Natural killer cell (primary cell): ENCODE measurements at places on chromosomes 2 and 18.

DNA sequence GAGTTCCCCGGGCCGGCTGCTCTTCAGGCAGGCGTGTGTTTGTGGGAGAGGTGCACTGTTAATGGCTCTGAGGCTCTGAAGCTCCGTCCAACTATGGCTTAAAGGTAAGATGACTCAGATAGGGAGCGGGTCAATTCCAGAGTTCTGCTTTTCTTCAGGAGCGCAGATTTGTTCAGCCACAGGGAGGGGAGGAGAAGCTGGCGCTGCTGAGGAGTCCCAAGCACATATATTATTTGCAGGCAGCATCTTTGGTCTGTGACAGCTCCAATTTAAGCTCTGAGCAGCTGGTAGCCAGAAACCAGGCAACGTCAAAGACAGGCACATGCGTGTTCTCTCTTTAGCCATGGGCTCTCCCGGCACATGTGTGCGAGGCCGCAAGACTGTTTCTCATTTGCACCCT, 229.2 kb downstream of the BCL2 start:
- DNase-seq = no peak

DNA sequence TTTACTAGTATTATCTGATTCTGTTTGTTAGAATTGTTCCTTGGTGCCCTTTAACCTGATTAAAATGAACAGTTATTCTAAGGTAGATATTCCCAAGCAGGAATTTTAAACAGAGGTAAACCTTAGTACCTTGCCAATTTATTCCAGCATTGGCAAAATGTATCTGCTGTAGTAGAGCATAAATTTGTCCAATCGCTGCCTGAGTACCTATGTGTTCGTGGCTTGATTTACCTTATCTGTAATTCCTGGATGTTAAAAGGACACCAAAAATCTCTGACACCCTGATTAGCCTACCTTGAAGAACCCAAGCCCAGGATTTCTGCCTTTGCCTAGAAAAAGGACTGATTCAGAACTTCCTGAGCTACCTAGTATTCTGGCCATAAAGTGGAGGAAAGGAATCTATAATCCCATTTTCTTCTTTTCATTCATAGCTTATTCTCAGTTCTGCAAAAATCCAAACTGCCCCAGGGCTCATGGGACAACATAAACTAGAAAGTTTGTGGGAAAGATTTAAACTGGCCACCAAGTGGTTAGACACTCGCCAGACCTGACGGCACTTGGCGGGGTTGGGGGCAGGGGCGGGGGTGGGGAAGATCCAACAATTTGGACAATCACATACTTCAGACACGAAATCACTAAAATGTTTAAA, 16.2 kb upstream of the ZCCHC2 start:
- DNase-seq = no peak

DNA sequence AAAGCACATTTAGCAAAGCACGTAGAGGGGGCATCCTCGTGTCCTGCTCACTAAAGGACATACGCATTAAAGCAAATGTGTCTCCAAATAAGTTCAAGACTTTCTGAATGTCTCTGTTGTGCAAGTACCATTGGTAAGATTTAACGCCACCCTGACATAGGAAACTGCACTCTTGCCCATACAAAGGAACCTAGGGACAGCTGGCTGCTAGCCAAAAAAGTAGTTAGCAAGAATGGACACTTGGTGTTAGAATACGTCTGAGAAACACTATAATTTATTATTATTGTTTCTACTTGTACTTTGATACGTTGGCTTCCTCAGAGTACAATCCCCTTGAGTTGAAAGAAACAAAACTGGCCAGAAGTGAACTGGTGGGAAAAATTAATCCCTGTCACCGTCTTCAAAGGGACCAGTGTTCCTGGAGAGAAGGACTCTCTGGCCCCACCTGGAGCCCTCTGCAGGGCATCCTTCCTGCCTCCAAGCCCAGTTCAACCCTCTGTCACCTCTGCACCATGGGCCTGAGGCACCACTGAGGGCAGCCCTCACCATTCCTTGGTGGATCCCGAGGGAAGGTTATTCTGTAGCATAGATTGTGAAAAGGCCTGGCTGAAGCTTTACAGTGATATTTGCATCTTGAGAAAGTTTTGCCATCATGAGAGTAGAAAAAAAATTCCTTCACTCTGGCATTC, 51.4 kb upstream of the APCDD1 start:
- DNase-seq = no peak

DNA sequence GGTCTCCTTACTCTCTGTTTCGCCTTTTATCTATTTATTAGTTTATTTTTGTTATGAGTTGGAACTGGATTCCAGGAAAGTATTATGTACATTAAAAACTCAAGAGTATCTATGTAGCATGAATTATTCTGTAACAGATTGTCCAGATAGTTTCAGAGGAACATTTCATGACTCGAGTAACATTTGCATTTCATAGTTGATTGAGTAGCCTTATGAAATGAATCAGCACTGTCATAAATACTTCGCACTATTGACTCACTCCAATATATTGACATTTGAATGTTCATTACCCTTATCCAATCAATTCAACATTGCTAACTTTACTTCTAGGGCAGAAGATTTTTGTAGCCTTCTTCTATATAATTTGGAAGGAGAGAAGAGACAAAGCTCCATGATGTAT, 11.3 kb upstream of the VRK2 start:
- DNase-seq = no peak
